T1000 (cell line): ENCODE measurements at places on chromosomes 1 and 21.

DNA sequence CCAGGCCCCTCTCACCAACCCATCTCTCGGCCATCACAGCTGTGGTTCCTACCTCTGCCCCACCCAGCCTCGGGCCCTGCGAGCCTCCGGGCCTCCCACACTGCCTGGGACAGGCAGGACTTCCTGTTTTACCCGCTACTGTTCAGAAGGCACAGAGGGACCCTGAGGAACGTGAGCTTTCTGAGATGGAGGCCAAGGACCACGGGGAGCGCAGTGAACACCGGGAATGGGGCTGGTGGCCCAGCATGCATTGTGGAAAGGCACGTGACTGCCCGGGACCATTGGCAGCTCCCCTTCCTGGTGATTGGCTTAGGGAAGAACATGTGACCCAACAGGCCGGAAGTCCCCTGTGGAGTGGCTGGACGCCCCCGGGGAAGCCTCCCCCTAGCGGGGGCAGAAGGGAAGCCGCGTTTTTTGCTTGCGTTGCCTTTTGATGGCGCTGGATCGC, 7.0 kb downstream of the S100B start:
- no peak for DNase-seq

GRCh38 chr1:234583755-234584419, 26.1 kb downstream of the IRF2BP2 start:
- DNase-seq: no peak

- DNase-seq: no peak
Measured at GRCh38 chr21:33899199-33899598, 16.4 kb downstream of the ATP5PO start.

DNA sequence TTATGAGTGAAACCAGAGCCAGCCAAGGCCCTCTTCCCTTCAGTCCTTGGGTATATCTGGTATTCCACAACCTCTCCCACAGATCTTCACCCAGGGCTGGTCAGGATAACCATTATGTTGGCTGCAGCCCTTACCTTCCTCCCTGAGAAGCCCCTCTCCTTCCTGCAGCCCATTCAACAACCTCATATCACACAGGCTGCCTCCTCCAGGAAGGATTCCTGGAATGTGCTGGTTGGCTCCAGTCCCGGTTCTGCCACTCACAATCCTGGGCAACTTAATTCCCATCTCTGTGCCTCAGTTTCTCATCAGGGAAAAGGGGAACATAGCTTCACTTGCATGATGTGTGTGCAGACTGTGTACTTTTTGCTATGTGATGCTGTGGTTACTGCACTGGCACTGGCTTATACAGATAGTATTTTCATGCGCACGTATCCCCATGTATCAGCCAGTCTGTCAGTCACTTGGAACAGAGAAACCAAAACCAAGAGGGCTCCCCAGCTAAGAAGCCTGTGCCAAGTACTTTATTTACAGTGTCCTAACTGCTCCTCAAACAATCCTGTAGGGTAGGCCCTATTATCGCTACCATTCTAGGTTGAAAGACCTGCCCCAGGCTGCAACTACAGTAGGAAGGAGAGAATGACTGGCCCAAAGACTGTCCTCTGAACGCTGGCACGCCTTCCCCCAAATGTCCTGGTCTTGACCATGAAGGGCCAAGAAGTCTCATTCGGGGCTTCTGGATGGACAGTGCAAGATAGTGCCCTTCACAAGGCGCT, 39.9 kb upstream of the PPP1R15B start:
- DNase-seq: no peak
